ENCODE measurements at places on chromosomes 13 and 19.

DNA sequence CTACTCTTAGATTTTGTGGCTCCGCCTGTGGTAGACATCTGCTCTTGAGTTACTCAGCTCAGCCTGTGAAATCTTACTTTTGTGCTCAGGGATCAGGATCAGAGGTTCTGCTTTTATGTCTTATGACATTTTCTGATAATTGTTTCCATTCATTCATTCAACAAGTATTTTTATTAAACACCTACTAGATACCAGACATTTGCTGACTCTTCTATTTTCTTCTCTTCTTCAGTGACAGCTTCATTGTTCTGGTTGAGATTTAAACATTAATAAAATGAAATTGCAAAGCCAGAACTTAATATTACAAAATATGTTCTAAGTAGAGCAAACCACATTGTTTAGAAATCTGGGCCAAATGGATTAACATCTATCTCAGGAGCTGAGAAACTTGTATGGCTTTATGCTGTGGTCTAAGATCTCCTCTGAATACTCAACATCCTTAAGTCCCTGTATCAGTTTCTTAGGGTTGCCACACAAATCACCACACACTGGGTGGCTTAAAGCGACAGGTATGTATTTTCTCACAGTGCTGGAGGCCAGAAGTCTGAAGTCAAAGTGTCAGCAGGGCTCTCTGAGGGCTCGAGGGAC lies 15.8 kb upstream of the MICU2 start:
- no peak for DNase-seq

DNA sequence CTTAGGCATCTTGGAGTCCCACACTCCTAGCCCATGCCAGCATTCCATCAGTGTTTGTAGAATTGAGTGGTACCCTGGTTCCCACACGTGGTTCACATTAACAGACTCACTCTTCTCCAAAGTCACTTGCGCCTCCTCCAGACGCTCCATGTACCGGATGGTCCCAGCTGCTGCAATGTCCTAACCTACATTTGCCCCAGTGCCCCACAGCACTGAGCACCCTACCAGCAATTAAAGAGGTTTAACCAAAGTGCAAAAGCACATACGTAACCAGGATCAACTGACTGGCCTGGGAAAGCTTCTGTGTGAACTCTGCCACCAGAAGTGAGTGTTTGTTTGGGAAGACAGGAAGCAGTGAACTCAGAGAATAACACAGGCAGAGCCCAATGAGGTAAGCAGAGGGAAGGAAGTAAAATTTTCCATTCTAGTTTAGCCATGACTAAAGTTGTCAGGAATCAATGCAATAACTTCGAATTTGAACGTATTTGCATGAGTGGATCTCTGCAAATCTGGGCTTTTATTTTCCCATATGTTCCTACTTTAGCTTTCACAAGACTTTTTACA lies 7.3 kb upstream of the MEDAG start:
- peak; percentile 82 for DNase-seq

GRCh38 chr19:47093841-47094240 lies 19.7 kb downstream of the ZC3H4 start:
- DNase-seq, result peak; percentile 20

DNA sequence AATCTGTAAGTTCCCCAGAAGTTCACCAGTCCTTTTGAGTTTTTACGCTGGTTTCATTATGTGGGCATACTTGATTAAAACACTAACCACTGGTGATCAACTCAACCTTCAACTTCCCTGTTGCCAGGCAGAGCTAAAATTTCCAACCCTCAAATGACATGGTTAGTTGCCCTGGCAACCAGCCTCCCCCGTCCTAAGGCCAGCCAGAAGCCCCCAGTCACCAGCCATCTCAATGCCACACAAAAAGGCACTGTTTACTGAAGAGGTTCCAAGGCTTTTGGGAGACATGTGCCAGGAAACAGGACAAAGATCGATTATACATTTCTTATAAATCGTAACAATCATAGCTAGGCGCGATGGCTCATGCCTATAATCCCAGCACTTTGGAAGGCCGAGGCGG lies 1.6 kb downstream of the ZNF649 start:
- DNase-seq, result no peak

DNA sequence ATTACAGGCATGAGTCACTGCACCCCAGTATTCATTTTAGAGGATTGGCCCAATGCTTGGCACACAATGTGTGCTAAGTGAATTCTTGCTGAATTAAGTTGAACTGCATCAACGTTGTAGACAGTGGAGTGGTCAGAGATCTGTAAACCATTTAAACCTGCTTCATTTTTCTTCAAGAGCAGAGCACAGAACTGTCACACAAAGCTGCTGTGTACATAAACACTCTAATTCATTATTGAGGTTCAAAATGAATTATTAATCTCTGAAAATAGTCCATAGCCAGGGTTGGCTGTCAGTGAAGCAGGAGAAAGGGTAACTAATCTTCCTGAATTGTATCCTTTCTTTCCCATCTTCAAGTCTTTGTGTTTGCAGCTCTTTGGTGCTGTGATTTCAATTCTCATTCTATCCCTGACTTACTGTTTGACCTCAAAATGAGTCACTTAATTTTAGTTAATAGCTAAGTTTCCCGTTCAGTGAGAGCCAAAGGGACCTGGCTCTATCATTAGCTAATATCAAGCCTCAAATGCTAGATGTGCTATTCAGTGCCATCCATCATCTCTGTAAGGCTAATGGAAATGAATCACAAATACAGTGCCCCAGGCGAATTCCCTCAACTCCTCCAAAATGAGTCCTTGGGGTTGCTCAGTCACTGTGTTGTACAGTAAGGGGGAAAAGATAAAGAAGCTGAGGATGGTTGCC lies 77.0 kb upstream of the TSC22D1 start:
- DNase-seq, result peak; percentile 20

- DNase-seq, result peak; percentile 18
Measured at GRCh38 chr13:106650690-106651205, 82.8 kb upstream of the ARGLU1 start.

DNA sequence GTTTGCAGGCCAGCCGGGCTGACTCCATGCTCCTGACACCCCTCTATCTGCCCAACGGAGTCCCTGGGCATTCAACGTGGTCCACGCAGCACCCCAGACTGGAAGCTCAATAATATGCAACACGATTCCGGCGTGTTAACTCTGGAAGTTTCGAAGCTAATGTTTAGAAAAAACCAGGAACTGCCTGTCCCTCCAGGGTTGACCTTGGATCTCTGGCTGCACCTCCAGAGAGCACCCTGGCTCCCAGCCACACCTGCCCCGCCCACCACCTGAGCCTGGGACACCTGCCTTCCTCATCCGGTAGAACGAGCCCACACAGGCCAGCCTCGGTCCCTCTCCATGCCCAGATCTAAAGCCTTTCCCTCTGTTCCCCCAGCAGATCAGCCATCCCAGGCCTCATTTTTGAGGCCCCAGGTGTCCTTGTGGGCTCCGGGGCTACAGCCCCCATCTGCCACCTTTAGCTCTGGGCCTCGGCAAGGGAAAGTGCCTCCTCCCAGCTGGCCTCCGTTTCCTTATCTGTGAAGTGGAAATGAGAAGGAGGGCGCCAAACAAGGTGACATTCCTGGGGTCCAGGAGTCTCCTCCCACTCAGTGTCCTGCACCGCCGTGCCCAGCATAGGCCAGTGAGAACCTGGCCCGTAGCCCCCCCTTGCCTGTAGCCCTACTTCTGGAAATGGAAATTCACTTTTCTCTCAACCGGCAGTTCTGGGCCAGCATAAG lies 38.7 kb downstream of the KLF2 start:
- no peak for DNase-seq

GRCh38 chr19:32130332-32130731 lies 215.1 kb upstream of the ZNF507 start:
- DNase-seq, result no peak

- DNase-seq, result no peak
Measured at GRCh38 chr13:109655206-109655600, 131.2 kb downstream of the IRS2 start.

DNA sequence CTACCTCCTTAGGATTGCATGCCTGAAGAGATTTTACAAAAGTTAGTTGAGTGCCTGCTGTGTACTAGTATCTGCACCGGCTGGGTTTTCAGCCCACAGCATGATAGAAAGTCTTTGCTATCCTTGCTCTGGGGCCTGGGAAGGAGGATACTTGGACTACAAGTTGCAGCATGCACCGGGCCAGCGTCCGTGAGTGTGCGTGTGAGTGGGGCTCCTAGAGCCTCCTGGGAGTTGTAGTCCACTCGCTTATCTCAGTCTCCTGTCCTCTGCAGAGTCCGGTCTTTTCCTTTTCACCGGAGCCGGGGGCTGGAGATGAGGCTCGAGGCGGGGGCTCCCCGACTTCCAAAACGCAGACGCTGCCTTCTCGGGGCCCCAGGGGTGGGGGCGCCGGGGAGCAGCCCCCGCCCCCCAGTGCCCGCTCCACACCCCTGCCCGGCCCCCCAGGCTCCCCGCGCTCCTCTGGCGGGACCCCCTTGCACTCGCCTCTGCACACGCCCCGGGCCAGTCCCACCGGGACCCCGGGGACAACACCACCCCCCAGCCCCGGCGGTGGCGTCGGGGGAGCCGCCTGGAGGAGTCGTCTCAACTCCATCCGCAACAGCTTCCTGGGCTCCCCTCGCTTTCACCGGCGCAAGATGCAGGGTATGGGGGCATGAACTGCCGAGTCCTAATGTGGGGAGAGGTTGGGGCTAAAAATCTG lies 20.6 kb downstream of the BRSK1 start:
- DNase-seq, result no peak

GRCh38 chr19:51025809-51026553 lies 435 bp downstream of the KLK11 start:
- DNase-seq, result no peak

DNA sequence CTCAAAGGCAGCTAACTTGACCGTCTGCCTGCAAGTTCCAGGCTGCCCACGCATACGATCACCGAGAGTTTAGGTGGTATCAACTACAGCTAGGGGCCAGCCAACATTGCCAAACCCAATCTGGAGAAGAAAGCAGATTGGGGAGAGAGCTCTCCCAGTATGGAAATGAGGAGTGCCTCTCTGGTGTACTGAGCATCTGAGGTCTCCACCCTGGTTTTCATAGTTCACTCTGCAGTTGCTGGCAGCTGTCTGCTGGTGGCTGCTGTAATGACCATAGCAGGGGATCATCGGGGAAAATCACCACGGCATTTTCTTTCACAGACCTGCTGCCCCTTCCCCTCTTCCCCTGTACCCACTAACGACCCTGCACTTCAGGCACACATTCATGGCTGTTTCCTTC lies 201.7 kb downstream of the NUFIP1 start:
- no peak for DNase-seq

- DNase-seq, result no peak
Measured at GRCh38 chr13:89740994-89741685, 1606.3 kb upstream of the MIR17HG start.

DNA sequence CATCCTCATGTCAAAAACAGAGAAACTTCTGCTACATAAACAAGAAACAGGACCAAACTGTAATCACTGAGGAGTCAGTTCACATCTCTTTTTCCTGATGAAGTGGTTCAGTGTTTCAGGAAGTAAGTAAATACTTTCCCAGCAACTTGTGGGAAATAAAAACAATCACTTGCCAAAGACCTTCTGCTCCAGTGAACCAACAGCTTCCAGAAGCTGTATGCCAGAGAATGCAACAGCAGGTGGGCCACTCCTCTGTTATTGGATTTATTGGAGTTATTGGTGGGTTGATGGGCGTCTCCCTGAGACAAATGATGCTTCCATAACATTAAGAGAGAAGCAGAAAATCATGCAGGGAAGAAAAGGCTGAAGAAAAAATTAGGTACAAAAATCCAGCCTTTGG lies 9.9 kb downstream of the SLC6A16 start:
- DNase-seq, result peak; percentile 34

GRCh38 chr19:18119013-18119716 lies 21.6 kb downstream of the MAST3 start:
- DNase-seq, result peak; percentile 30

GRCh38 chr19:44050740-44051649 lies 841 bp upstream of the ZNF223 start:
- DNase-seq, result peak; percentile 19

DNA sequence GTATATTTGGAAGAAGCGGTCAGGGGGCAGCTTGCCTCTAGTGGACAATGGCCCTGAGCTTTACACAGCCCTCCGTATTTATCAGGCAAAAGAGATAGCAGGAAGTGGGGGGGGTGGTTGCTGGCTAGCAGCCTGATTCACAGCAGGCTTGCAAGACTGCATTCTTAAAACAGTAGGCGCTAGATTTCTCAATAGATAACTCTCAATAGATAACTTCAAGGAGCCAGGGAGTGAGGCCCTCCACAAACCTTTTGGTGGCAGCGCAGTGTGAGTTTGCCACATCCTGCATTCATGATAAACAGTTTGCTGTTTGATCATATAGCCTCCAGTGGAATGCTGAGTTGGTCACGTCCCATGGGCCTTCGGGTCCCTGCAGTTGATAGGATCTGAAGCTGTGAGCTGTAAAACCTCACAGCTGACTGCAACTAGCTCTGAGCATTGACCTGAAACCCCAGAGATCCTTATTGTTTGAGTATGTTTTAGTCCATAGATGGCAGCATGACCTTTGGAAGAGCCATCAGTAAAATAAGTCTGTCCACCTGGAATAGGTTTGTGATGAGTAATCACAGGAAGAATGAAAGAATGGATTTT lies 12.2 kb downstream of the FPR3 start:
- DNase-seq, result no peak

DNA sequence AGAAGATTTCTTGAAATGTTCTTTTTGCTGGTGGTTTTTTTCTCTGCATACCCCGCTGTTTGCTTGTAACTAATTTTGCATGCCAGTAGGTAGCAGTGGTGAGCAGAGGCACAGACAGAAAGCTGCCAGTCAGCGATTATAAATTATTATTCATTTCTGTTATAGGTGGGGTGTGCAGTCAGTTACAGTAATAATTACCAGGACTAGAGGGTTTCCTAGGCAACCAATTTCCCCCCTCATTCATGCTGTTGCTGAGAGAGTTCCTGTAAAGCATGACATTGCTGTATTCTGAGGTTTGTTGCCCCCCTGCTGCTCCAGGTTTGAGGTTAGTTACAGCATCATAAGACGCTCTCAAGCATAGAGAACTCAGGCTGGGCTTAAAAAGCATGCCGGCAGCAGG lies 104.5 kb downstream of the URI1 start:
- peak; percentile 67 for DNase-seq

- DNase-seq, result no peak
Measured at GRCh38 chr13:111902726-111903125, 164.2 kb upstream of the SOX1 start.

- no peak for DNase-seq
Measured at GRCh38 chr19:19427944-19428343, 22.5 kb downstream of the GATAD2A start.

DNA sequence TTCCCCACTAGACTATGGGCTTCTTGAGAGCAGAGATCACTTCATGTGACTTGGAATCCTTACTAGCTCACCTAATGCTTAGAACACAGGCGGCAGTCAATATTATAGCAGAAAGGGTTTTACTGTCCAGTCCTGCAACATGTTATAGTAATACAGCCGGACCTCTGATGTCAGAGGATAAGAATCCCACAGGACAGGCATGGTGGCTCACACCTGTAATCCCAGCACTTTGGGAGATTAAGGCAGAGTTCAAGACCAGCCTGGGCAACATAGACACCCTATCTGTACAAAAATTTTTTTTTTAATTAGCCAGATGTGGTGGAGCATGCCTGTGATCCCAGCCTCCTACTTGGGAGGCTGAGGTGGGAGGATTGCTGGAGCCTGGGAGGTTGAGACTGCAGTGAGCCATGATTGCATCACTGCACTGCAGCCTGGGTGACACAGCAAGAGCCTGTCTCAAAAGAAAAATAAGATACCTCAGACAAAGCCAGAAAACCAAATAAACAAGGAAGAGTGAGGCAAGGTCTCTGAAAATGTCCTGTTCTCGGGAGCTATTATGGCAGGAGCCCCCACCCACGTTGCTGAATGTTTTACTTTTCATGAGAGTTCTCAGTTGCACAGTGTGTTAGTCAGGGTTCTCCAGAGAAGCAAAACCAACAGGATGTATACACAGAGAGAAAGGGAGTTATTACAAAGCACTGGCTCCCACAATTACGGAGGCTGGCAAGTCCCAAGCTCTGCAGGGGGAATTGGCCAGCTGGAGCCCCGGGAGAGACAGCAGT lies 100.8 kb downstream of the UBL3 start:
- DNase-seq, result peak; percentile 39

Measured in astrocyte of the hippocampus (primary cell).